ENCODE measurements at places on chromosomes 6 and 20.
A peak's percentile ranks its signal among the peaks of the same experiment; 100 is the strongest.

GRCh38 chr6:37648465-37649330 lies 49.0 kb downstream of the MDGA1 start:
- DNase-seq: peak; percentile 49

DNA sequence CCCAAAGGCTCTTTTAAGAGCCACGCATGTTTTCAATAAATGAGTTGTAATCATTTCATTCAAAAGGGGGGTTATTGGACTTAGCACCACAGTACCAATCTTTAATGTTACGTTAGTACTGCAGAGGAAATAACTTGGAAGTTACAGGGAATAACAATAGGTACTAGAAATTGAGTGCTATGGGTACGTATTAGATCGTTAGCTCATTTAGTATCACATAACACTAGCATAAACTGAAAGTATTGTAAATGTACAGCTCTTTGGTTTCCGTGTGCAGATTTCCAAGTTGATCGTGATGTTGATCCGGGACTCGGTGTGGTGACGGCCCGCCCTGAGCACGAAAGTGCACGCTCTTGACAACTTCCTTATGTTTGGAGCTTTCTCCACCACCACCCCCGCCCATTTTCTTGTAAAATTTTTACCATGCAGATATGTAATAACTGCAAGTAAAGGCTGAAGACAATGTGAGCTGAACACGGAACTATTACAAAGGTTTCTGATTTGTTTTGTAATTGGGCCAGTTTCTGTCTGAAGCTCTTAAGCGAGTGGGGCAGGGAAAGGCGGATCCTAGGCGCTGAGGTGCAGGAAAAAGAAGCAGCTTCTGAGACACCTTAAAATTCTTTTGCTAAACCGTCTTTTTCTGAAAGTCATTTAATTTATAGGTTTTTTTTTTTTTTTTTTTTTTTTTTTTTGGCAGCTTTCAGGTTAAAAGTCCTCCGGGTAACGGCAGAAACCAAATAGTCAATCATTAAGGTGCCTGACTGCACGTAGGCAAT lies 71.5 kb downstream of the HFE start:
- DNase-seq: no peak

DNA sequence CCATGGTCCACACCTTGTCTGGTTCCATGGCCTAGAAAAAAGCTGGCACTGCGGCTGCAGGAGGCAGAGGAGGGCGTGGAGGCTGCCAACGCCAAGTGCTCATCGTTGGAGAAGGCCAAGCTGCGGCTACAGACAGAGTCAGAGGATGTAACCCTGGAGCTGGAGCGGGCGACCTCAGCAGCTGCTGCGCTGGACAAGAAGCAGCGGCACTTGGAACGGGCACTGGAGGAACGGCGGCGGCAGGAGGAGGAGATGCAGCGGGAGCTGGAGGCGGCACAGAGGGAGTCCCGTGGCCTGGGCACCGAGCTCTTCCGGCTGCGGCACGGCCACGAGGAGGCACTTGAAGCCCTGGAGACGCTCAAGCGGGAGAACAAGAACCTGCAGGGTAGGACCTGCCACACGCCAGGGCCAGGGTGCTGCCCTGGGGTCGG lies 43.4 kb downstream of the MYH7B start:
- no peak for DNase-seq

GRCh38 chr6:73728548-73729205 lies 32.7 kb downstream of the CD109 start:
- DNase-seq: no peak

DNA sequence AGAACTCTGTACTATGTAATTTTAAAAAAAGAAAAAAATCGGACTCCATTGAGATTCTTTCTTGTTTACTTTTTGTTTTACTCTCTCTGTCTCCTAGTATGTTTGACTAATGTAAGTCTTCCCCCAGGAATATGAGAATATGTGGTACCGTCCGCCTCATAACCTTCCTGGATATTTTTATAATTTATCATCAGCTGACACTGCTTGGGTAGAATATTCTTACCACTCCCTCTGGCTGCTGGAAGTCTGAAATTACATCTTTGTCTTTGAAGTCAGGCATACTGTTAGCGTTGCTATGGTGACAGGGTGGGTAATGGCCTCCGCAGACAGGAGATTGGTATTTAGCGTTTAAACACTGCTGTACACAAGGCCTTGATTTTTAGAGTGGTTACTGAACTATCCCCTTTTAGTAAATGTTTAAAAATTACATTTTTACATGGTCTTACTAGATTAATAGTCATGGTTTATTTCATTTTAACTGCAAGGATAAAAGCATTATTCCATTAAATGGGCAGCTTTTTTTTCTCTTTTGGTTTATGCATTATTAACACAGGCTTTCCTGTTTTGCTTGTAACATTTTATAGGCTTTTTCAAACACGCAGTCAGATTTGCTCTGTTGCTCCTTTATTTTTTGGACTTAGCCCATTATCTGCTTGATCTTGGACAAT lies 176.4 kb downstream of the ARID1B start:
- DNase-seq: no peak

- DNase-seq: no peak
Measured at GRCh38 chr6:95946906-95947305, 68.9 kb upstream of the FUT9 start.

DNA sequence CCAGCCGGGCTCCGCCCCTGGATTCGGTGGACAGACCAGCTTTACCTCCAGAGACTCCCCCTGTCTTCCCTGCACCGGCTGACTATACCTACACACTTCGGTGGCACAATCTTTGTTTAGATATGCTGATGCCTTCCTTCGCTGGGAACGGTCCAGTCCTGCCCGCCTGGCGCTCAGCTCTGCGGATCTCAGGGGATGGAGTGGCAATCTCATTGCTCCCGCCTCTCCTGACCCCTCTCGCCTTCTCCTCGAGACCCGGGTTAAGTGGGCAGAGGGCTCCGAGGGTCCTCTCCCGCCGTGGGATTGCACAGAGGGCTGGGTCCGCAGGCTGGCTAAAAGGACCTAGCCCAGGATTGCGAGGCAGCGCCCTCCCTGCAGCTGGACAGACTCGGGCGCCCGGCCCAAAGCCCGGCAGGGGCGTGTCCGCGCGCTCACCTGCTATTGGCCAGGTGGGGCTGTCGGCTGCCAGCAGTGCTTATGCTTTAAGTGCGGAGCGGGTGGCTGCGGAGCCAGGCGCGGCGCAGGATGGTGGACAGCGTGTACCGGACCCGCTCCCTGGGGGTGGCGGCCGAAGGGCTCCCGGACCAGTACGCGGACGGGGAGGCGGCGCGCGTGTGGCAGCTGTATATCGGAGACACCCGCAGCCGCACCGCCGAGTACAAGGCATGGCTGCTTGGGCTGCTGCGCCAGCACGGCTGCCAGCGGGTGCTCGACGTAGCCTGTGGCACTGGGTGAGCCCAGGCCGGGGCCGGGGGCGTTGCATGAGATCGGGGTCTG lies at the start of gene GNMT:
Gene GNMT (plus strand): TSS at position 512 of the 777 bp plus-strand sequence. CDS start 14 bp downstream, at position 526.
- peak; percentile 45 for DNase-seq

DNA sequence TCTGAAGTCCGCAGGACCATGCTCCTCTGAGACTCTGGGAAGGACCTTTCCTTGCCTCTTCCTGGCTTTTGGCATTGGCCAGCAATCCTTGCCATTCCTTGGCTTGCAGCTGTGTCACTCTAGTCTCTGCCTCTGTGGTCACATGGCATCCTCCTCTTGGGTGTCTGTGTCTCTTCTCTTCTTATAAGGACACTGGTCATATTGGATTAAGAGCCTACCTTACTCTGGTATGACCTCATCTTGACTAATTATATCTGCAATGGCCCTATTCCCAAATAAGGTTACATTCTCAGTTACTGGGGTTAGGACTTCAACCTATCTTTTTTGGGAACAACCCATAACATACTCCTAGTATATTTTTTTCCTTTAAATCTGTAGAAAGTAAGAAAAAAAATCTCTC lies 49.9 kb upstream of the GTSF1L start:
- DNase-seq: no peak

DNA sequence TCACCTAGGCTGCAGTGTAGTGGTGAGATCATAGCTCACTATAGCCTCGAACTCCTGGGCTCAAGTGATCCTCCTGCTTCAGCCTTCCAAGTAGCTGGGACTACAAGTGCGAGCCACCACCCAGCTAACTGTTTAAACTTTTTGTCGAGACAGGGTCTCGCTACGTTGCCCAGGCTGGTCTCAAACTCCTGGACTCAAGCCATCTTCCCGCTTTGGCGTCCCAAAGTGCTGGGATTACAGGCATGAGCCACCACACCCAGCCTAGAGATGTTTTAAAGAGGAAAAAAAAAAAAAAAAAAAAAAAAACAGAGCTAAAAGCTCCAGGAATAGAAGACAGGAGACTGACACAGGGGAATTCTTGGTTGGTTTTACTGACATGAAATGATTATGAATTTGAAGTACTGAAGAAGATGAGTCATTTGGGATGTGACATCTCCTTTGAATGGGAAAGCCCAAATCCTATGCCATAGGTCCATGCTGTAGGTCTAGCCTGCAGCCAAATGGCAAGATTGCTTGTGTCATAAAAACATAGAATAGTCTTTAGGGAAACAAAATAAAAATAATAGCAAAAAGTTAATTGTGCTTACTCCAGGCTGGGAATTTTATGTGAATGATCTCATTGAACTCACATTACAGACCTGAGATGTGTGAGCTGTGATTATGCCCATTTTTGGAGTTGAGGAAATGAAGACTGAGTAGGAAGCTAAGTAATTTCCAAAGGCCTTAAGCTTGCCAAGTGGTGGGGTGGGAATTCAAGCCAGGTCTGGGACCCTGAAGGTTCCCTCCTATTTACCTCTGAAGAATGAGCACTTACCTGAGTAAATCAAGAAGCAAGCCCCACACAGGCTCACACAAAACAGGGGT lies 24.3 kb upstream of the NHSL1 start:
- no peak for DNase-seq

All from GM20000 (cell line).